Putamen (tissue), 1 donor: ENCODE measurements at places on chromosomes 7 and 10.

DNA sequence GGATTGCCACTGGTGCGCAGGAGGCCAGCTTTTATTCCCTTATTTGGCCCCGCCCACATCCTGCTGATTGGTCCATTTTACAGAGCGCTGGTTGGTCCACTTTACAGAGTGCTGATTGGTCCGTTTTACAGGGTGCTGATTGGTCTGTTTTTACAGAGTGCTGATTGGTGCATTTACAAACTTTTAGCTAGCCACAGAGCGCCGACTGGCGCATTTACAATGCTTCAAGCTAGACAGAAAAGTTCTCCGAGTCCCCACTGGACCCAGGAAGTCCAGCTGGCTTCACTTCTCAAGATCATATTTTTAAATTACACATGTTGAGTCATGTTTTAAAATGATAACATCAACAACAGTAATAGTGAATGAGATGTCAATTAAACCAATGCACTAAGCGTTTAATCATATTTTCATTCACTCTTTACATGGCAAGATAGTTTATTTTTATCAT is 128.3 kb downstream of the CUBN start:
- no peak for DNase-seq

DNA sequence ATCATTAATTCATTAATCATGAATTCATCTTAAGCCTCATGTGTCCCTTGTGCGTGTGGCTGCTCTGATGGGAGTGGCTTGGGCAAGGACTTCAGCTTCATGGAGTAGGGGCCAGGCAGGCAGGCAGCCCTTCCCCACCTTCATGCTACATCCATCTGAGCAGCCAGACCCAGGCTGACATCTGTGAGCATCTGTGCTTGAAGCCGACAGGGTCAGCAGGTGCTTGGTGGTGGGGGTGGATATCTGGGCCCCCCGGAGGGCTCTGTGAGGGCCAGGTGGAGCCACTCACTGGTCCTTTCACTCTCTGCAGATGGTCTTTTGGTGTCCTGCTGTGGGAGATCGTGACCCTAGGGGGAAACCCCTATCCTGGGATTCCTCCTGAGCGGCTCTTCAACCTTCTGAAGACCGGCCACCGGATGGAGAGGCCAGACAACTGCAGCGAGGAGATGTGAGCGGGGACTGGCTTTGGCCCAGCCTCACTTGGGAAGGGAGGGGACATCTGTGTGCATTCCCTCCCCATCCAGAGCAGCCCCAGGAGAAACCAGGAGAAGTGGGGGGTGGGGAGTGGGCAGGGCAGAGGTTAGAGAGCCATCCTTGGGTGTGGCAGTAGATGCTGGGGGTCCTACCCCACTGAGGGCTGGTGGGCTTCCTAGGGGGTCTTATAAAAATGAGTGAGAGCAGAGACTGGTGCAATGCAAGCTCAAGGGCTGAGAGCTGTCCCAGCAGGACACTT is 14.7 kb upstream of the CSGALNACT2 start:
- no peak for DNase-seq

DNA sequence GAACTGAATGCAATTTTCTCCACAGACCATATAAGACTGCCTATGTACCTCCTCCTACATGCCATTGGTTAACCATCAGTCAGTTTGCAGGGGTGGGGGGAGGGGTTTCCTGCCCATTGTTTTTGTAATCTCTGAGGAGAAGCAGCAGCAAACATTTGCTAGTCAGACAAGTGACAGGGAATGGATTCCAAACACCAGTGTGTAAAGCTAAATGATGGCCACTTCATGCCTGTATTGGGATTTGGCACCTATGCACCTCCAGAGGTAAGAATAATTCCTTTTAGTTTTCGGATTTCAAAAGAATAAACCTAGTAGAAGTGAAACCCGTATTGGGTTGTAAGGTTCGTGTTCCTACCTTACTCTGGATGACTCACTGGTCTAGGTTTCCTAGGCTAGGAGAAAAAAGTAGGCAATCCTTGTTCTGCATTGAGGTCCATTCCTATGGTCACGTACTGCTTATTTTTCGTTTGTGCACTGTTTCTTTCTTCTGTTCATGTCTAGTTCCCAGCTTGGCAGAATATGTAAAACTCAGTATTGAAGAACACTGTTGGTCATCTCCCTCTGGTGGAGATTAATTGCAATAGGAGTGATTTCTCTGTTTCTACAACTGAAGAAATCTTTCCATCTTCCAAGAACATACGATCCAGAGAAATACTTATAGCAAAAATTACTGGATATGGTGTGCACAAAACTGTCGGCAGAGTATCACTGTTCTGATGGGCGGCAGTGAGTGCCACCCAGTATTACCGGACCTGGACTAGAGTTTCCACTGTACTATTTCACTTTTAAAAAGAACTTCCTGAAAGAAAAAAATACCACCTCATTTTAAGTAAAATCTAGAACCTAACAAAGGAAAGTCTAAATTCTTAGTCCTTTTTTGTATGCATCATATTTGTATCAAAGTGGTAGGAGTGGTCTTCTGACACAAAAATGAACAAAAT is at the start of gene AKR1C3:
Gene AKR1C3 (plus strand): TSS at position 150 of the 941 bp plus-strand sequence. CDS start 31 bp downstream, at position 181.
- DNase-seq = peak; percentile 11

GRCh38 chr7:90858546-90858945 is 262.4 kb downstream of the CDK14 start:
- no peak for DNase-seq

DNA sequence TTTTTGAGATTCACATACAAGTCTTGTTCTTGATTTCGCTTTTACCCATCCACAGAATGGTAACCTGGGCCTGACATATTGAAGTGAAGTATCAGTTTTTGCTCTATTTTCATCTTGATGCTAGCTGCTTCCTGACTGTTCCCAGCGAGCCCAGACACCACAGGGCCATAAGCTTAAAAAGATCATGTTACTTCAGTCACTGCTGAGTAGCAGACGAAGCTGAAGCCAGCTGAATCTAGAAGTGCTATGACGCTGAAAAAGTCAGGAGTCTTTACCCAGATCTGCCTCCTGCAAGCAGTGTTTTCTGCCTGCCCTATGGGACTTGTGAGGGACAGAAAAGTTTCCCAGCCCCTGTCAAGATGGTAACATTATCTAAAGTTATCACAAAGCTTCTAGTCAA is 2.7 kb upstream of the PRXL2A start:
- no peak for DNase-seq

DNA sequence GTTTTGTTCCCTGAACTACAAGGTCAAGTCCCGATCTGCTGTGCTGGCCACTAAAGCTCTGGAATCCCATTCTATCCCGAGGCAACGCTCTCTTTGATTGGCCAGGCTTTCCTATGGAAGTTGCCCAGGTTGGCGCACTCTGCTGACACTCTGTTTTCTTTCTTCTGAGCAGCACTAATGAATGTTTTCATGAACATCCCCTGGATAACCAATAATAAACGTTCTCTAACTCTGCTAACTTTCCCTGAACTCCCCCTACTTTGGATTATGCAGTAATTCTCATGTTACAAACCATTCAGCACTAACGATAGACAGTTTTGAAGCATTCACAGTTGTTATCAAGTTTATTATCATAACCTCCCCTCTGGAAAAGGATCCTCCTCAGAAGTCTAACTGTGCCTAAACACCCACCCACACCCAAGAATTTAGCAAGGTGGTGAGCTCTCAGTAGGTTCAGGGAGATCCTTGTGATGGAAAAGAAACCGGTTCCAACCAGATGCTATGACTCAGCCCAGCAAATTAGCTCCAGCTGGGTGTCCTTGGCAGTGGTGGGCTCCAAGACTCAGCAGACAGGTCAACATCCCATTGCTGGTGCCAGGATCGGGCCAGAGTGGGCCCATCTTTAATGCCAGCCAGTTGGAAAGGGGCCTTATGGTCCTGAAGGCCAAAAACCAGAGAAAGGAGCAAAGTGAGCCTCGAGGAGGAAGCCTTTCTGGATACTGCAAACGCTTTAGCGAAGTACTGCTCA is 68.4 kb downstream of the CREB3L2 start:
- no peak for DNase-seq

GRCh38 chr10:59627366-59628018 is 82.2 kb downstream of the SLC16A9 start:
- DNase-seq = no peak

DNA sequence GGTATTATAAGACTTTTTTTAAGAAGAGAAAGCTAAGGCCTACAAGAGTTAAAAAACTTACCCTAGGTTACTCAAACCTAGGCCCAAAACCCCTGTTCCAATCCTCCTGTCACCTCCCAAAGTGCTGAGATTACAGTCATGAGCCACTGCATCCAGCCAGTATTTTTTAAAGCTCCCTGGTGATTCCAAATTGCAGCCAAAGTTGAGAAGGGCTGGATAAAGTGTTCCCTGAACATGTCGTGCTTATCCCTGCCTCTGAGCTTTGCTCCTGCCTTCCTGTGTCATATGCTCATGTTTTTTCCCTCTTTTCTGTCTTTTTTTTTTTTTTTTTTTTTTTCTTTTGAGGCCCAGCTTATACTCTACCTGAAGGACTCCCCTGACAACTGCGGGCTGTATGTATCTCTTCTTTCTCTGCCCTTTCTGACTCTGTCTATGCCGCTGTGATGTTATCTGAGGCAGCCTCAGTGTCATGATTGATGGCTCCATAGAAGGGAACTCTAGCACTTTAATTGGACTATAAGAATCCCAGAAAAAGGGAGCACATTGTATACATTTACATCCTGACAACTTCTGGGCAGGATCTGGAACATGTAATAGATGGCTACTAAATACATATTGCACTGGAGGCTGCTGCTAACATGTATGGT is 8.0 kb downstream of the AKR1B10 start:
- DNase-seq = no peak

DNA sequence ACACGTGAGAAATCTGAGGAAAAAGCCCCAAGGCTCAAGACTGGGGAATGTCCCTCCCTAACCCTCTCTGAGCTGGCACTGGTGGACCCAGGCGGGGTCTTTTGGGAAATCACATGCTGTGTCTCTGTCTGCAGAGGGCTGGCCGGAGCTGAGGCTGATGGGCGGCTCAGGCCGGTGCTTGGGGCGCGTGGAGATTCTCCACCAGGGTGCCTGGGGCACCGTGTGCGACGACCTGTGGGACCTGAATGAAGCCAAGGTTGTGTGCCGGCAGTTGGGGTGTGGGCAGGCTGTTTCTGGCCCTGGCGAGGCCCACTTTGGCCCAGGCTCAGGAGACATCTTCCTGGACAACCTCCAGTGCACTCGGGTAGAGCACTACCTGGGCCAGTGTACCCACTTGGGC is 65.7 kb downstream of the CUZD1 start:
- DNase-seq = no peak

DNA sequence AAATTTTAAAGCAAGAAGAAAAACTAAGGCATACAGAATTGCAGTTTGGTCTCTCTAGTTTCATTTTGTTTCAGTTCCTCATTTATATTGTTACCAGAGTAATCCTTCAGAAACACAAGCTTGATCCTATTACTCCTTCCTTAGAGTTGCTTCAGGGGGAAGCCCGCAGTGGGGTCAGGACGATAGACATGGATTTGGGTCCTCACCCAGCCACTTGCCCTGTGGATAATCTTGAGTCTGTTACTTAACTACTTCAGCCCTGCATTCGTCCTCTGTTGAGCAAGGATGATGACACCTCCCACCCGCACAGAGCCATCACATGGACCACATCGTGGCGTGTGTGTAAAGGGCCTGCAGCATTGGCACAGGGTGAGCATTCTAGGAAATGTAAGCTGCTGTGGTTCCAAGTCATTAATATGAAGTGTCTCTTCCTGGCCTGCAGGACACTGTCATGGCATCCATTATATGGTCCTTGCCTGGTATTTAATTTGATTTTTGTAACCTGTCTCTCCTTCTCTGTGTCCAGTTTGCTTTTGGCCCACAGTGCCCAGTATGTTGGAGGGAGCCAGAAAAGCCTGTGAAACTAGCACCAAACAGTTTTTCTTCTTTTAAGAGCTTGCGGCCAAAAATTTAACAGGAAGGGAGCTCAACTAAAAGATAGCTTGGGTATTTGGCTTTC is 111.2 kb downstream of the EEPD1 start:
- no peak for DNase-seq

DNA sequence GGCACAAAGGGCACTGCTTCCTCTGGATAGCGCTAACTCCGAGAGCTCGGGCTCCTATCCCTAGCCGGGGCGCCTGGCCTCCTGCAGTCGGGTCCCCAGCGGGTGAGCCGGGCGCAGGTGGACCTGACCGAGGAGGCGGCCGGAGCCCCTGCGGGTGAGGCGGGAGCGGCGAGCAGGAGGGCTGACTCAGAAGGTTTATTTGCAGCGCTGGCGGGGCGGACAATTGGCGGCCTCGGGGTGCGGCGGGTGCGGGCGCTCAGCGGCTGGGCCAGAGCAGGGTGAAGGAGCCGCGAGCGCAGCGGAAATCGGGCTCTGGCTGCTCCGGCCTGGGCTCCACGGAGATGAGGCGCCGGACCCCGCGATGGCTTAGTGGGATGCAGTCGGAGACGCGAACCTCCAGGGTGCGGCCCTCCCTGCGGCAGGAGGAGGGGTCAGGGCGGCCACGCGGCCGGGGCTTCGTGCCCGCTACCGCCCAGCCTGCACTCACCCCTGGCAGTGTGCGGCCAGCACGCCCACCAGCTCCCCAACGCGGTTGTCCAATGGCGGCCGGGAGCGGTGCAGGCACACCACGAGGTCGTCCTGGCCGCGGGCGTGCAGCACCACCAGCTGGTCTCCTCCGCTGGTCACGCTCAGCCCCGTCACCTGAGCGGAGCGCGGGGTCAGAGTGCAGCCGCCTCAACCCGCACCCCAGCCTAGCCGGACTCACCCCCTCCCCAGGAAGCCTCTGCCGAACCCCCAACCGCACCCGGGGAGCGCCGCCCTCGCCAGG is 16.1 kb downstream of the MYO1G start:
- no peak for DNase-seq

DNA sequence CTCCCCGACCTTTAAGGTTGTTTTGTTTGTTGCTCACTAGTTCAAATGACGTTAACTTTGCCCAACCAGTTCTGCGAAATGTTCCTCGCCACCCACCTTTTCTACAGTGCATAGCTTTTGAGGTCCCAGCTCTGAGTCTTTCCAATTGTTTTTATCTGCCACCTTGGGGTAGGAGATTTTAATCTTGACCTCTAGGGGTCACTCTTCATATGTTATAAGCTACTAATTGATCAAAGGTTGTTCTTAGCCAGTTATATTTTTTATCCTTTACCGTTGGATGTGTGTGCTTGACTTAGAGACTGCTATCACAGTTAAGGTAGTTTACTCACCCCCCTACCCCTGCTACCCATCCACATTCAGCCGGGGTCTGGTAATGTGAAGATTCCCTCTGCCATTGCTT is 372.4 kb downstream of the SUGCT start:
- no peak for DNase-seq

DNA sequence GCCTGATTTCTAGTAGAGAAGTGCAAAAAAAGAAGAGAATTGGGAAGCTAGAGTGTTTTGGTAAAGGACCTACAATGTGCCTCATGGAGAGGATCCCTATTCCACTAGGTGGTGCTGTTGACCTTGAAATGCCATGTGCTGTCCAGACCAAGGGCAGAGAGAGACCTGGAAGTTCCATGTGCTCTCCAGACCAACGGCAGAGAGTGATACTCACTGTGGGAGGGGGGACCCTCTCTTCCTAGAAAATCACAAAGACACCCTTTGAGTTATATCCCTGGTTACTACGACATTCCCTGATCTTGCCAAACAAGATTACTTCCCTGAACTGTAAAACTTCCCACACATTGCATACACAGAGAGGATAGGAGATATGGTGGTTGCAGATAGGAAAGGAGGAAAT is 212.7 kb upstream of the ZNF804B start:
- DNase-seq = no peak

- no peak for DNase-seq
These were observed 18.7 kb downstream of the NFE2L3 start for GRCh38 chr7:26170663-26171062.
